ENCODE measurements at places on chromosomes 12 and 14. TPM values are rescaled to one million over a fixed set of nuclear protein-coding genes. Genes with fewer than 3 reads are reported as not detected.

DNA sequence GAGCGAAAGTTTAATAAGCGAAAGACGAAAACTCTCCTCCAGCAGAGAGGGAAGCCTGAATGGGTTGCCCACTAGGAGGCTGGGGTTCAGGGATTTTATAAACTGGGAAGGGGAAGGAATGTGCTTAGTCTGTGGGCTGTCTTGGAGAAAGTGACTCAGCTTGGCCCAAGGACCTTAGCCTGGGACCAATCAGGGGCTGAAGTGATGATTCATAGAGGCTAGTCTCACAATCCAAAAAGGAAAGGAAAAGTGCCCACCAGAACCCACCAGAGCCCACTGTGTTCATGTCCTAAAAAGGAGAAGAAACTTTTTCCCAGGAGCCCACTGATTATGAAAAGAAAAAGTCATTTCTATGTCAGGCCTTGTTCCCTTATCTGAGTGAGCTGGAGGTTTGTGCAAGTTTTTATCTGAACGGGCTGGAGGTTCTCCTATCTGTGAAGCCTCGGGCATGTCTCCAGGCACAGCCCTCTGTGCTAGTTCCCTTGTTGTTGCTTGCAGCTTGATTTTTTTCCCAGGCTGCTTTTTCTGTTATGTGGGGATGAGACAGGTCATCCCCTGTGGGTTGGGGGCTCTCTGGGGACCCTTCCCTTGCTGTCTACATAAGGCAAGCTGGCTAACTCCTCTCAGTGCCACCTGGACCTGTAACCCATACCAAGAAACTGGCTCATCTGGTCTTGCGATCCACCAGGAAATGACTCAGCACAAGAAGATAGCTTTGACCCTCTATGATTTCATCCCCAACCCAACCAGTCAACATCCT, 8.3 kb upstream of the GOLGA5 start:
- no peak for DNase-seq

- DNase-seq: no peak
Observed at GRCh38 chr14:71498212-71498611, 434.0 kb upstream of the RGS6 start.

DNA sequence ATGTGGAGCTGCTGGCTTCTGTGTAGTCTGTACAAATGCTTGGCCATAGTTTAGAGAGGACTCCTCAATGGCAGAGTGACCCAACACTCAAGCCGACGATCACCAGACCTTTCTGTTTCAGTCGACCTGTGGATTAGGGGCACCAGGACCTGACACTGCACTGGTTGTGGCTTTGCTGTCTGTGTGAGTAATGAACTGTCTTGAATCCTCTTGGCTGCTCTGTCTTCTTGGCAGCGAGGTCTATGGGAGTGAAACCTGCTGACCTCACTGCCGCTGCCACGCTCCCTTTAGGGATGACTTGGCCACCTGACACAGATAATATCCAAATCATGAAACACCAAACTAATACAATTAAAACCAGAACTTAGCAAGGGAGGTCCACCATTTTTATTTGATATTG, 83.5 kb upstream of the C14orf180 start:
- DNase-seq: no peak

GRCh38 chr14:28083389-28083788, 683.2 kb upstream of the FOXG1 start:
- DNase-seq: no peak

Gene GARIN6
- total RNA-seq: not detected

Gene B4GALNT3
- 0.53 TPM for total RNA-seq

Gene CPM
- total RNA-seq: 6.6 TPM

Gene RIPK3
- 1.2 TPM for total RNA-seq

Data from psoas muscle (tissue), 8 donors.